ENCODE measurements at places on chromosomes 11 and 22.

- no peak for DNase-seq
Measured at GRCh38 chr11:65390099-65390941, 3.9 kb downstream of the FRMD8 start.

DNA sequence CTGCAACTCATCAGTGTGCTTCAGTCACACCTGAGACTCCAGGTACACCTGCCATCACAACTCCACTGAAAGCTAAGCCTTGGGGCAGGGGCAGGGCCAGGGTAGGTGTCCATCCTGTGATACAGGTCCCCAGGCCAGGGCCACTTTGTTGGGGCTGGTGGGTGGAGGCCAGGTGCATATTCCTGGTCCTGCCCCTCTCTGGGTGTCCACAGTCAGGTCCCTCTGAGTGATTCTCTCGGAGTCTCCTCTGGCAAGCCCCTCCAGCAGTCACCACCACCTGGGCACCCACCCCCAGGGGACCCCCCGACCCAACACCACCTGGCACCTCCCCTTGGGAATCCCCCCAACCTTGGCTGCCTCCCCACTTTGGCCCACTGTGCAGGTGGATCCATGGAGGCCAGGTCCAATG is 9.5 kb upstream of the ACR start:
- DNase-seq = no peak

GRCh38 chr11:92653454-92653853 is 316.0 kb upstream of the MTNR1B start:
- no peak for DNase-seq

GRCh38 chr11:126628790-126629621 is 273.5 kb downstream of the ST3GAL4 start:
- peak; percentile 72 for DNase-seq

DNA sequence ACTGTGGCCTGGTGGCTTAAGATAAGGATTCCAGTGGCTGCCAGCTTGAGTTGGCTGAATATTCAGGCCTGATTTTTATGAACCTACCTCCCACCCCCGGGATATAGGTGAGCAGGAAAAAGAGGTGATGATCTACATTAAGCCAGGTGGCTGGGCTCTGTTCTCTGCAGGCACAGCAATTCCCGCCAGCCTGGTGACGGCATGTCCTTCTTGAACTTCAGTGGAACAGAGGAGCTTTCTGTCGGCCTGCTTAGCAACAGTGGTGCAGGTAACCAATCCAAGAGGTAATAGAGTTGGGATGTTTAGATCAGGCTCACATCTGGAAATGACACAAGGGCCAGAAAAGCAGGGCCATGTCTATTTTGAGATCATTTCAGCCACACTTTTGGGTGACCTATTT is 68.7 kb downstream of the DEPDC5 start:
- DNase-seq = no peak

DNA sequence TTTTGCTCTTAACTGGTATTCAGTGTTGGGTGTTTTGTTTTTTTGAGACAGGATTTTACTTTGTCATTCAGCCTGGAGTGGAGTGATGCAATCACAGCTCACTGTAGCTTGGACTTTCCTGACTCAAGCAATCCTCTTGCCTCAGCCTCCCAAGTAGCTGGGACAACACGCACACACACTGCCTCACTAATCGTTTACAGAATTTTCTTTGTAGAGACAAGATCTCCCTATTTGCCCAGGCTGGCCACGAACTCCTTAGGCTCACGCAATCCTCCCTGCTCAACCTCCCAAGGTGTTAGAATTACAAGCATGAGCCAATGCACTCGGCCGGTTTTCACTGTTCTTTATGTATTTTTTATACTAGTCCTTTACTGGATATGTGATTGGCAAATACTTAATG is 51.0 kb upstream of the IGLL5 start:
- no peak for DNase-seq

- DNase-seq = no peak
Measured at GRCh38 chr11:131880316-131880715, 509.9 kb downstream of the NTM start.

All from NCI-H446 treated with DMSO at 0.1 percent for 48 hours (cell line).